ENCODE measurements at places on chromosomes 5 and 9.

- no peak for DNase-seq
These were observed 42.9 kb upstream of the STRBP start for GRCh38 chr9:123311250-123311752.

- DNase-seq = no peak
These were observed 448.4 kb downstream of the BNC2 start for GRCh38 chr9:16422114-16422513.

DNA sequence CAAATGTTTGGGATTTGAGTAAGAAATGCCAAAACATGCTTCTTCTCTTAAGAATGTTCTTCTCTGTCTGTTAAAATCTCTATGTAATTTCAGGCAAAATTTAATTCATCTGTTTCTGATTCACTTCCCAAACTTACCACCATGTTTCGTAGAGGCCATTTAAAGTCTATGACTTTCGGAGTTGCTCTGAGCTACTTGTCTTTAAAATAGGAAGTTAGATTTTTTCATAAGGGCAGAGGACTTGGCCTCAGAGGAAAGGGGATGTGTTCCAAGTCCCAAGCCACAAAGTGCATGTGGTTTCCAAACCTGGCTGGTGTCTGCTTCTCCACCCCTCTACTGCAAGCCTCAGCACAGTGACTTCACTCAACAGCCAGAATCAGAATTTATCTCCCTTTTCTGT lies 111.3 kb upstream of the ADRA1B start:
- DNase-seq = no peak

DNA sequence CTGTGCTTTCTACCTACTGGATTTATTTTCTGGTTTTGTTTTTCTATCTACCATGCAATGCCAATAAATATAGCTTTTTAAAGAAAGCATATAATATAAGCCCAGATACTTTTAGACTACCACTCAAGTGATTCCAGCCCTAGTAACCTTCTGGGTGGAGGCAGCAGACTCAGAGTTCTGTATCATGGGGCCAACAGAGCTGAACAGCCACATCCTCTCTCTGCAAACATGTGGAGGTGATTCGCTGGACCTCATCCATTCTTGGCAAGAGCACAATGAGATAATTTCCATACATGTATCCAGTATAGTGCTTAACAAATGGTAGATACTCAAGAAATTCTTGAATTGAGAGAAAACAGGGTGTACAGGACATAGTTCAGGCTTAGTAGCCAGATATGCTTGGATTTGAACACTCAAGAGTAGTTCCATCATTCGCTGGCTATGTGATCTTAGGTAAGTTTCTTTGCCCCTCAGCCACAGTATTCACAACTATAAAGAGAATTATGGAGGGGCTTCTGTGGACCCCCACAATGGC lies 124.5 kb downstream of the ASTN2 start:
- no peak for DNase-seq

- DNase-seq = no peak
These were observed 3.4 kb downstream of the MAMDC4 start for GRCh38 chr9:136855461-136856078.

DNA sequence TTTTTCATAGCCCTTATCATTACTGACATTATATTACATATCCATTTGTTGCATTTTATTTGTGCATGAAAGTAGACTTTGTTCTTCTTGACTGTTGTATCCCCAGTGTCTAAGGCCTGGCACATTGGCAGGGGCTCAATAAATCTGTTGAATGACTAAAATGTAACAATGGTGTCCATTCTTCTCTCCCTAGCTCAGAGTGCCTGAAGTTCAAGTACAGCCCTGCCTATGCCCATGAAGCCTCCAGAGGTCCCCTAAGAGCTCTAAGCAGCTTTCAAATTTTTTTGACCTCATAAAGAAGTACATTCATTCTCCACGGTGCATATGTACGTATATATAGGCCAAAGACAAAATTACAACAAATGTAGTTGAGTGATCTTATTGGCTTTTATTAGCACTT lies 4.2 kb upstream of the BSPRY start:
- no peak for DNase-seq

DNA sequence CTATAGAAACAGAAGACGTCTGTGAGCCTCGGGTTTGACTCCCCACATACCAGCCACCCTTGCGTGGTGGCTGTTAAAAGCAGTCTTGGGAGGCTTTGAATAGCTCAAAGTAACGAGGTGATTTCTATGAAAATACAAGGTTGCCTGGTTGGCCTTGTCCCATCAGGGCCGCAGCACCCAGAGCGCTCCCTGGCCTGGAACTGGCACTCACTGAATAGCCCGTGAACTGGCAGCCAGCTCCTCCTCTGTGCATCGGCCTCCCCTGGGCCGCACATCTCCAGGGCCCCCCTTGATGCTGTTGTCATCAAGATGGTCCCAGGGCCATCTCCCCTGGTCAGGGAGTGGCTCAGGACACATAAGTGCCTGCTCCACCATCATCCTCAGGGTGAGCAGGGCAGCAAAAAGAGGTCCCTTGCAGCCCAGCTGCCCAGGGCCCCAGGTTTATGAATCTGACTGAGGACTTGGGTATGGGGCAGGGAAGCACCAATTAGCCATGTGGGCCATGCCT lies 144.6 kb upstream of the PPP1R26 start:
- DNase-seq = no peak

GRCh38 chr9:86488794-86489193 lies 134.6 kb upstream of the TUT7 start:
- no peak for DNase-seq

- DNase-seq = no peak
These were observed 44.8 kb downstream of the LURAP1L start for GRCh38 chr9:12819436-12820185.

DNA sequence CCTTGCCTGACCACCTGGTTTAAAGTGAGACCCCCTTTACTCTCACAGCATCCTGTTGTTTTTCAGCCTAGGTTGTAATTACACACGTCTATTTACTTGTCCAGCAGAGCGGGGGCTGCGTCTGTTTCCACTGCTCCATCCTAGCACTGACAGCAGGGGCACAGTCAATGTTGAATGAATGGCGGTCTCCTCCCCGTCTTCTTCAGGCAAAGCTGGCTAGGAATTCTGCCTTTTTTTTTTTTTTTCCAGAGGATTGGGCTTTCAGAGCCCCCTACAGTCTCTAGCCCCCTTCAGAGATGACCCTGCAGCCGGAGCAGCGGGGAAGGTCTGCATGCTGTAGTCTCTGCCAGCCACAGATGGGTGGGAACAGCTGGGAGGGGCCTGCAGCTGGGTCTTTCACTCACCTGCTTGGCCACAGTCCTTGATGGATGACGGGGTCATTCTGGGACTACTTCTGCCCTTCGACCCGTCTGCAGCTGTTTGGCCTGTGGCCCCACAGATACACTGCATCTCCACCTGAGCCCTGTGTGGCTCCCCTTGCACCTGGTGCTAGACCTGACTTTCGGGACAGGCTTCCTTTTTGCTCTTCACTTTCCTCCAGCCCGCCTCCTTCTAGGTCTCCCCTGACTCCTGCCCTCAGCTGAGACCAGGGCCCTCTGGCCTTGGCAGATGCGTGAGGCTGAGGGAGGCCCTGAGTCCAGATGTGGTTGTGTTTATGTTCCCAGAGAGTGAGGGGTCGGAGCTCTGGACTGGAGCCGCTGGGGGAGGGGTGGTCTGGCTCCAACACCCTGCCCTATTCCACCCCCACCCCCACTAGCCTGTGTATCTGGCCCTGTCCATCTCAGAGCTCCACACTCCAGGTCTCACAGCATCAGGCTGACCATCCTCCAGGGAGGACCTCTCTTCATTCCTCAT lies 8.0 kb downstream of the PITX1 start:
- no peak for DNase-seq

- DNase-seq = no peak
These were observed 13.2 kb downstream of the CSF1R start for GRCh38 chr5:150073086-150073625.

GRCh38 chr5:73444499-73445438 lies 3.8 kb downstream of the FOXD1 start:
- no peak for DNase-seq

DNA sequence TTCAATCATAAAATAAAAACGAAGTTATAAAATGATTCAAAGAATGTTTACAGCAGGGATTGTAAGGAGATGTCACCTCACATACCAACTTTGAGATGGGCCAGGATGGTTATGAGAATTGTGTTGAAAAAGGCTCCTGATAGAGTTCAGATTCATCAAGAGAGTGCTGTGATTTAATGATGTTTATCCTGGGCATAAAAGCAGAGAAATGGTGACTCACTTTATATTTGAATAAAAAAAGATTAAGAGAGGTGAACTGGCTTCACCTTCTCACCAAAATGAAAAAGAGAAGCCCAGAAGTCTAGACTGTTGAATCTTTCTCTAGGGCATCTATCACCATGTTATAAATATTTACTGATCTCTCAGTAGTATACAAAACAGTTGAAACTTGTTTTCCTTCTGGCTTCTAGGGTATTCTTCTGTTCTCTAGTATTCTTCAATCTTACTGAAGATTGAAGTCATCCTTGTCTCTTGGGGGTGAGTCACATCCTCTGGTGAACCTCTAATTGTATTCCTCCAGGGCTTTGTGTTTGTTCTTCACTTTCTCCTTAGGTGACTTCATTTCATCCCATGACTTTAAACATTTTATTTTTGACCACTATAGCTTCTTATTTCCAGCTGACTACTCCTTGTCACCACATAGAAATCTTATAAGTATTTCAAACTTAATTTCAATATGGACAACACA lies 1237.3 kb upstream of the C9orf72 start:
- DNase-seq = no peak

- DNase-seq = no peak
These were observed 479.0 kb downstream of the ZSWIM6 start for GRCh38 chr5:61811052-61811451.

DNA sequence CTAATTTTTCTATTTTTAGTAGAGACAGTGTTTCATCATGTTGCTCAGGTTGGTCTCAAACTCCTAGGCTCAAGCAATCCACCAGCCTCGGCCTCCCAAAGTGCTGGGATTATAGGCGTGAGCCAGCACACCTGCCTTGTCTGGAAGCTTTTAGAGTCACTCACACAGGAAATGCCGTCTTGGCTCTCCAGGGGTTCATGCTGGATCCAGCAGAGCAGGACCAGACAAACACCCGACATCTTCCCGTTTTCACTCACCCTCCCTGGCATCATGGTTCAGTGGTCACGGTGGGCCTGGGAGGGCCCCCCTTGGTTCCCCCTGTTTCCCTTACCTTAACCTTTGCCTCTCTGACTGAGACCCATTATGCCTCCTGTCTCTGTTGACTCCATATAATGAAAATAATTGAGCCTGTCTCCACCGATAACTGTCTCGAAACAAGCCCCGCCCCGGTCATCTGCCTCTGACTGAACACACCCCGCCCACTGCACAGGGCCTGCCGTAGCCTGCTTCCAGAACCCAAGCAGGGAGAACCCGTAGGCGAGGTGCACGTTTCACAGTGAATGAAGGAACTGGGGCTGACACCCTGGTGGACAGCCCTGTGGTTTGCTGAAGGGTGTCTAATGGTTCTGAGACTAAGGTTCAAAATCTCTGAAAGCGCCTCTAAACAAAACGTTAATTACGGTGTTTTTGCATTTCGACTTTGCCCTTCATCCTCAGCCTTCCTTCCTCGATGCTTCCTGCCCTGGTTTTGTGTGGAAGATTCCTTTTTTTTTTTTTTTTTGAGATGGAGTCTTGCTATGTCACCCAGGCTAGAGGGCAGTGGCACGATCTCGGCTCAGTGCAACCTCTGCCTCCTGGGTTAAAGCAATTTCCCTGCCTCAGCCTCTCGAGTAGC lies 39.7 kb upstream of the SPRY4 start:
- peak; percentile 95 for DNase-seq

DNA sequence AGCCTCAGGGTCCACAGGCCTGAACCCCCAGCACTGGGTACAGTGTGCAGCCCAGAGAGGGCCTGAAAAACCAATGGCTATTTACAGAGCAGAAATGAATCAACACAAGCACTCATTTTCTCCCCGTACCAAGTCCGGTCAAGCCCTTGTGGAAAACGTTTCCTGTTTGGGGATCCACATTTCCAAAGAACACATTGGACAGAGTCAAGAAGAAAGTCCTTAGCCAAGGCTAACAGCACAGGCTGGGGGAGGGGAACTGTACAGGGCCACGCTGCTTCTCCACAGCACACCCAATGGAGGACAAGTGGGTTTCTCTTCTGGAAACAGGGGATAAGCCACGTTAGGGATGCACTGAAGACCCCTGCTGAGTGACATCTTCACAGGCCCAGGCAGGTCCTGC lies 62.3 kb downstream of the NSUN2 start:
- no peak for DNase-seq

GRCh38 chr9:95327239-95327865 lies 9.8 kb upstream of the FANCC start:
- DNase-seq = no peak

- no peak for DNase-seq
These were observed 10.3 kb downstream of the POLK start for GRCh38 chr5:75522025-75522424.

DNA sequence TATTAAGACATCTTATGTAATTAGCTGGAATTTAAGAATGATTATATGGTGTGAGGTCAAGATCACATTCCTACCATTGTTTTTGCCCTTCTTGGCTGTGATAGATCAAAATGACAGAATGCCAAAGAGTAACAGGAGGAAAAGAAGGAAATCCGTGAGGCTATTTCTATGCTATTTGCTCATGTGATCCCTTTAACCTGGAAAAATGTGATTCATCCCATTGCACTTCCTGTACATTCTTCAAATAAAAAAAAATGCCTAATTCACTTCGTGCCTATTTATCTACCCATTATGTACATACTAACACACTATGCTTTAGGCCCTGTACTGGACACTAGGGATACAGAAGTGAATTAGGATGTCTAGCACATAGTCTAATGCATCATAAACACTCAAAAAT lies 154.1 kb upstream of the PAPPA start:
- DNase-seq = no peak

DNA sequence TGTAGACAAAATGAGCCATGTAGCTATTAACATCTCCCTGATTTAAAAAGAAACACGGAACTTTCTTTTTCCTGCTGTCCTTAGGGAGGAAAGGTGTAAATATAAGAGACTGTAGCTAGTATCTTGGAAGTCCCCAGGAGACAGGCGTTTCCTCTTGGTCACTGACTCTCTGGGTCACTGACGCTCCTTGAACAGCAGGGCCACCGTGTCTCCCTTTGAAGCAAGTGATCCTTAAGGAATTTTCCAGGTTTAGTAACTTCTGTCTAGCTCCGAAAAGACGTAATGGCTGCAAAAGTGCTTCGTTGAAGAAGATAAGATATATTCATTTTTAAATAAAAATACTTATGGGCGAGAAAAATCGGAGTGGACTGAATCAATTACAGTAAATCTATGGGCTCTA lies 745 bp upstream of the CLTA start:
- DNase-seq = no peak

- no peak for DNase-seq
These were observed 57.9 kb downstream of the PTCD2 start for GRCh38 chr5:72377910-72378638.

DNA sequence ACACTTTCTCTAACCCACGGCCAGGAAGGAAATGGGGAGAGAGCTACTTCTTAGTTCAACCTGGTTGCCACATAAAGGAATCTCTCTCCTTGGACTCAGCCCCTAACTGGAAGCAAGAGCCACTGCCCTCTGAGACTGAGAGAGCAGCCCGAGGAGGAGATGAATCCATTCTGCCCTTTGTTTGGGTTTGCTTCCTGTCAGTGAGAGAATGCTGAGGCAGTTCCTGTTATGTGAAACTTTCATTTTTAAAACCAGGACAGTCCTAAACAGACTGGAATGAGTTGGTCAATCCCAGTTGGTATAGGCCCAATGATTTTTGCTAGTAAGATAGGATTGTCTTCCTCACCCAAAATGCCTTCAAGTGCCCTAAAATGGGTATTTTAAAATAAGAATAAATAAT lies 205.1 kb downstream of the NTRK2 start:
- no peak for DNase-seq

- DNase-seq = no peak
These were observed 57.8 kb downstream of the TTC39B start for GRCh38 chr9:15249042-15249818.

Measured in SHP77 (cell line).